ENCODE measurements at places on chromosomes 2 and 18.
A peak's percentile ranks its signal among the peaks of the same experiment; 100 is the strongest.

- DNase-seq = no peak
Measured at GRCh38 chr18:79911344-79912270, 39.8 kb downstream of the SLC66A2 start.

DNA sequence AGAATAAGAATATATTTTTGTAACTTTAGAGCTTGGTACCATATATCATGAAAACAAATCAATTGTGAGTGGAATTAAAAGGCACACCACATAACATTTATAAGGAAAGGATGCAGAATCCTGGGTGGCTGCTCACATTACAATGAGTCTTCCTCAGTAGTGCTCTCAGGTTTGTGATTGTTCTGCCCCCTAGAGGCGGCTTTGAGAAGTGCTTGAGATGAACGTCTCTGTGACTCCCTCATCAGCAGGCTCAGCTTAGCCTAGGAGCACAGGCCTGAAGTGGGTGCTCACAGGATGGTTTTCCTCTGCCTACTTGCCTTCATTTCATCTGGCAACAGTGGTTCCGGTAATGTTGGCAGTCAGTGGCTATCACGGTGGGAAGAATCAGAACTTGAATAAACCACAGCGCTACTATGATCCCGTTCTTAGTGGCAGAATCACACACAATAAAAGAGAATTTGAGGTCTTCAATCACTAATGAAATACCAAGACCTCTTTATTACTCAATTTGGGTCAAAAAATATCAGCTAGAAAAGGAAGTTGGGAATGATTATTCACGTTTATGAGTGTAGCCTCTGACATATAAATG is 38.1 kb upstream of the B4GALT6 start:
- peak; percentile 79 for DNase-seq

- no peak for DNase-seq
Measured at GRCh38 chr18:79554945-79555645, 124.5 kb upstream of the CTDP1 start.

GRCh38 chr2:89000235-89000634 is 308.8 kb downstream of the RPIA start:
- DNase-seq = no peak

GRCh38 chr2:170965446-170966225 is 36.6 kb downstream of the GORASP2 start:
- no peak for DNase-seq

- DNase-seq = no peak
Measured at GRCh38 chr2:58107803-58108710, 61.5 kb downstream of the VRK2 start.

- DNase-seq = no peak
Measured at GRCh38 chr2:70514612-70515055, 39.0 kb downstream of the TGFA start.

All from GM10248 (cell line).